ENCODE measurements at places on chromosomes 7 and 10.

GRCh38 chr7:135162382-135163001 is 8.0 kb downstream of the CYREN start:
- DNase-seq = no peak

- DNase-seq = no peak
Observed at GRCh38 chr10:74926791-74927585, 100.6 kb downstream of the KAT6B start.

DNA sequence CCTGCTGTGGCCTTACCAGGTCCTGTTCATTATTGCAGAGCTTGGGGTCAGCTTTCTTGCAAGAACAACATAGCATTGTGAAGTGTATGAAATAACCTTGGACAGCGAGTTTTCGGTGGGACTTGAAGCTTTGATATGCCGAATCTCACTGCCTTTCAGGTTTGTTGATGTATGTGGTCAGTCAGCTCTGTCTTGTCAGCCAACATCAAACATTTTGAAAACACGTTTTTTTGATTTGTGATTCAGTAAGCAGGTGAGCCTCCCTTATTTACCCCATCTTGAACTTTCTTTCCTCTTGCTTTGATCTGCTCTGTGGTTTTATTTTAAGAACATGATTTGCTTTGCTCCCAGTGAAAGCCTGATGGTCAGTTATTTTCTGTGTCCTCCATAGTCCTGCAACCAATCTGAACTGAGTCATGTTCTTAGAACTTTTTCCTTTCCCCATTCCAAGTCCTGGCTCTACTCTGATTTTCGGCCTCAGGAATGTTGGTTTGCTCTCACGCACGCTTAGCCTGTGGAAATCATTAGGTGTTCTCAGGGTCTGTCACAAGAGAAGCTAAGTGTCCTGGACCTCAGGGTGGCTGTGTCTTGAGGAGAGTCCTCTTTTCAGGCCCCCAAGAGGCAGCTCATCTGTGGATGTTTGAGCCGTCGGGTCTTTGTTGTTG is 8.7 kb downstream of the WBP1L start:
- DNase-seq = peak; percentile 87

DNA sequence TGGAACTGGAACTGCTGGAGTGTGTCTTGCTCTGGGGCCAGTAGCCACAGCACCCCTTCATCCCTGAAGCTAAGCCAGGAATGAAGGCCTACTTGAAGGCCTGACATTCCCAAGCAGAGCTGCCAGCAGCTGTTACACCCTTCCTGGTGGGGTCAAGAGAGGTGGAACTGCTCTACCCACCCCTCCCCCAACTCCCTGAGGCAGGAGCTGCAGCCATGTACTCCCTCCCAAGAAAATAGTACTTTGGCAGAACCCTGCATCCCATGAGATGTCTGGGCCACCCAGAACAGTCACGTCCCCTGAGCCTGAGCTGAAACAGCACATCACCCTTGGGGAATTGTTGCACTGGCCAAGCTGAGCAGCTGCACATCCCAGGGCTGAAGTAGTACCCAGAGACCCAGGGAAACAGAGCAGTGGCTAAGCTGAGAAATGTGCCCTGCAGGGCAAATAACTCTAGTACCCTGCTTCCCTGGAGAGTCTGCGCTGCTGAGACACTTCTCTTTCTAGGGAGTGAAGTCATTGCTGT is 63.4 kb upstream of the PLA2G12B start:
- DNase-seq = no peak

DNA sequence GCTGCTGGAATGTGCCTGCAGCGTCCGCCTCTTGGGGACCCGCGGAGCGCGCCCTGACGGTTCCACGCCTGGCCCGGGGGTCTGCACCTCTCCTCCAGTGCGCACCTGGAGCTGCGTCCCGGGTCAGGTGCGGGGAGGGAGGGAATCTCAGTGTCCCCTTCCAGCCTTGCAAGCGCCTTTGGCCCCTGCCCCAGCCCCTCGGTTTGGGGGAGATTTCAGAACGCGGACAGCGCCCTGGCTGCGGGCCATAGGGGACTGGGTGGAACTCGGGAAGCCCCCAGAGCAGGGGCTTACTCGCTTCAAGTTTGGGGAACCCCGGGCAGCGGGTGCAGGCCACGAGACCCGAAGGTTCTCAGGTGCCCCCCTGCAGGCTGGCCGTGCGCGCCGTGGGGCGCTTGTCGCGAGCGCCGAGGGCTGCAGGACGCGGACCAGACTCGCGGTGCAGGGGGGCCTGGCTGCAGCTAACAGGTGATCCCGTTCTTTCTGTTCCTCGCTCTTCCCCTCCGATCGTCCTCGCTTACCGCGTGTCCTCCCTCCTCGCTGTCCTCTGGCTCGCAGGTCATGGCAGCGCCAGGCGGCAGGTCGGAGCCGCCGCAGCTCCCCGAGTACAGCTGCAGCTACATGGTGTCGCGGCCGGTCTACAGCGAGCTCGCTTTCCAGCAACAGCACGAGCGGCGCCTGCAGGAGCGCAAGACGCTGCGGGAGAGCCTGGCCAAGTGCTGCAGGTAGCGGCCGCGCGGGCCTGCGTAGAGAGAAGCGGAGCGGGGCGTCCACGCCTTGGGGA is 645 bp downstream of the SLC26A4 start:
- peak; percentile 62 for DNase-seq

GRCh38 chr7:50448823-50449222 is 1.3 kb downstream of the FIGNL1 start:
- no peak for DNase-seq

Measured in iris pigment epithelial cell (primary cell).